ENCODE measurements at places on chromosomes 12 and 14.

- no peak for DNase-seq
Measured at GRCh38 chr12:22535478-22535877, 8.9 kb downstream of the C2CD5 start.

- DNase-seq = no peak
Measured at GRCh38 chr14:30995689-30996088, 29.8 kb upstream of the AP4S1 start.

DNA sequence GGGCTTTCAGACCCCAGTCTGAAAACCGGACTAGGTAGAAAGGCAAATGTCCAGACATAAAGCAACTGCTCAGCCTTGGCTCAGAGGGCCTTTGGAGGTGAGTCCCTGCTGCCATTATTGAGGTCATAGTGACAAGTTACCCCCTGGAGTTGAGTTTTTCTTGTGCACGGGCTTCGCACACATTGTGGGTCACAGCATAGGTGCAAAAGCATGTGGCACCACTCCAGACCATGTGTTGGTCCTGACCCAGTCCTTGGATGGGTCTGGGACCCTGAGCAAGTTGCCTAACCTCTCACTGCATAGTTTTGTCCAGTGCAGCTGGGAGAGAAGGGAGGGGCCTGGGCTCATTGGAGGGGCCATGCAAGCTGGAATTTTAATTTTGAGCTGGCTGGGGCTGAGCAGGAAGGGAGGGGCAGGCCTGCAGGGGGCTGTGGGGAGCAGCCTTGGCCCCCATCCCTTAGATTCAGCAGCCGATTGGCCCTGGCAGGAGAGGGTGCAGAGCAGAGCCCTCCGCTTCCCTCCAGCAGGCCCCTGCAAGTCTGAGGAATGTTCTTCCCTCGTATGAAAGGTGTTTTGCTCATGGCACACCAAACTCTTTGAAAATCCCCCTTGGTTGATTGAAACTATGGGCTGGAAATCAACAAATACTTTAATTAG is 4.2 kb upstream of the KRT5 start:
- no peak for DNase-seq

GRCh38 chr12:23139026-23139425 is 514.1 kb downstream of the ETNK1 start:
- DNase-seq = no peak

- DNase-seq = no peak
Measured at GRCh38 chr12:121300083-121300819, 3.7 kb upstream of the CAMKK2 start.

DNA sequence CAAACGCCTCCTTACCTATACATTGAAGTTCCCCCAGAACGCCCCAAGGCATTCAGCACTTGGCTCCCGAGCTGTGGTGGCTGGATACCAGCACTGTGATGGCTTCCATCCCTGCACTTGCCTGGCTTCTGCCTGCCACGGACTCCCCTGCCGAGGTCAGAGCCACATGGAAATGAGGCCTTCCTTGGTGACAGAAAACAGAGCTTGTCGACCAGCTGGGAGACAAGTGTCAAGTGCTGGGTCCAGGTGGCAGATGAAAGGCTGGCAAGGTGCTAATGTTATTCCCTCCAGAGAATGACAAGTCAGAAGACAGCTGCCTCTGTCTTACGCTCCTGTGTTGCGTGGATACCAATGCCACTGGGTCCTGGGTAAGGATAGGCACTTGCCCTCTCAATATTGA is 26.2 kb upstream of the GNG2 start:
- no peak for DNase-seq

DNA sequence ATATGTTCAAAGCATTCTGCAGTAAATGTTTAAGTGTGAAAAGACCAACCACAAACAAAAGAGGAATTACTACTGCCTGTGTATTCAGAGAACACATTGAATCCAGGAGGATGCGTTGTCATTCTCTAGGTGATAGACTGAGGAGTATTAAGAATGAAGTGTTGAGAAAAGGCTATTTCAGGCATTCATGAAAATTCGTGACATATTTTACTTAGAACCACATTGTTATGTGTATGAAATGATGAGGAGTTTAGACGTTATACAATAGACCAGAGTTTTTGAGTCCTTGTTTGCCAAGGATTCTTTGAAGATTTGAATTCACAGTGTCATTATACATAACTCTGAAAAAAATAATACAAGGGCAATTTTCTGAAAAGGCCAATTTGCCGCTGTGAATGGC is 251.8 kb downstream of the CCDC91 start:
- no peak for DNase-seq

DNA sequence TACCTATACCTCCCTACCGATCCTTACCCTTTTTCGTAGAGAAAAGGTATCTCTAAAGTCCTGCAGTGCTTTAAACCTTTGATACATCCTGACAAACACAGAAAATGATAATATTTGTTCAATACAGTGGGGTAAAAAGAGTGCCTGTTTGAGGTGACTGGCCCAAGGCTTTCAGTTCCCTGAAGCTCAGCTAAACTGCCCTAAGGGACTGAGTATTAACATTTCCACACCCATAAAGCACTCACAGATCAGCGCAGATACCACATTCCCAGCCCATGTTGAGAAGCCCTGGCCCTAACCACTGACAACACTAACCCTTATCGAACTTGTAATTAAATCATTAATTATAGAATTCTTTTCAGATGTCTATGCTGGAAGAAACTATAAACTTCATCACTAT is 108.7 kb downstream of the DIP2B start:
- DNase-seq = no peak

GRCh38 chr12:15858353-15858752 is 23.8 kb upstream of the STRAP start:
- no peak for DNase-seq

- DNase-seq = no peak
Measured at GRCh38 chr14:100644383-100644782, 57.2 kb upstream of the BEGAIN start.

DNA sequence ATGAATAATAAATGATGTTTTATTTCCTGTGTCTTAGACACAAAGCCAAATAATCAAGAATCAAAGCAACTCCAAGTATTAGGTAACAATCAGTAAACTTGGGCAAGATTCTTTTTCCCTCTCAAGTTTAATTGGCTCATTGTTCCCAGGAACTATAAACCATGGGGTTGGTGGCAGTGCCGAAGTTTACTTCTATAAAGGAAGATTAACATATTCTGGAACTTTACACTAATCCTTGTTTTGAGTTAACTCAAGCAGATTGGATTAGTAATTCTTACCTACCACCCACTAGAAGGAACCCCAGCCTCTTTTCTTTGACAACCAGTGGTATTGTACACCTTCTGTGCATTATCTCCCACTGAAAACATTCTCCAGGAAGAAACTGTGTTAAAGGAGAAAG is 197.1 kb downstream of the EXOC5 start:
- DNase-seq = no peak

DNA sequence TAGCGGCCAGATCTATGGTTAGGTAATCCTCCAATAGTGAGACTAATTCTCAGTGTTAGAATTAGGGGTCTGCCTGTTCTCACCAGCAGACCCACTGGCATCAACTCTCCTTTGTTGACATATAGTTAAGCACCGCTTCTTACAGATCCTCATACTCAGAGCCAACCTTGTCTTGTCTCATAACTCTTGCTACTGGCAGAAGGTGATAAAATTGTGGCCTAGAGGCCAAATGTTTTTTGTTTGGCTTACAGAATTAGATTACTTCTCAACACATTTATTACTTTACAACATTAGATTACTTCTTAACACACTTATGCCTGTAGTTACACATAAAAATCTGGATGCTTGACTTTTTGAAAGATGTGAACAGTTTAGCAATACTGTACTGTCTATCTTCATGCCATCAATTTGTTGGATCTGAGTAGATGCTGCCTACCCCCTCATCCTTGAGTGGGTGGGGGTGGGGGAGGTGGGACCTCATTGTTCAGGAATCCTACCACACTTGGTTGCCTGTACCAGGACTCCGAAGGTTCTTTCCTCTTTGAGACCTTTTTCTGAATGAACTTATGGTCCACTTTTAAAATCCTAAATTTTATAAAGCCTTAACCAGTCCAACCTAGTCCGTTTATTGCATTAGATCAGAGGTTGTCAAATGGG is 7.0 kb downstream of the MTHFD1 start:
- DNase-seq = no peak

DNA sequence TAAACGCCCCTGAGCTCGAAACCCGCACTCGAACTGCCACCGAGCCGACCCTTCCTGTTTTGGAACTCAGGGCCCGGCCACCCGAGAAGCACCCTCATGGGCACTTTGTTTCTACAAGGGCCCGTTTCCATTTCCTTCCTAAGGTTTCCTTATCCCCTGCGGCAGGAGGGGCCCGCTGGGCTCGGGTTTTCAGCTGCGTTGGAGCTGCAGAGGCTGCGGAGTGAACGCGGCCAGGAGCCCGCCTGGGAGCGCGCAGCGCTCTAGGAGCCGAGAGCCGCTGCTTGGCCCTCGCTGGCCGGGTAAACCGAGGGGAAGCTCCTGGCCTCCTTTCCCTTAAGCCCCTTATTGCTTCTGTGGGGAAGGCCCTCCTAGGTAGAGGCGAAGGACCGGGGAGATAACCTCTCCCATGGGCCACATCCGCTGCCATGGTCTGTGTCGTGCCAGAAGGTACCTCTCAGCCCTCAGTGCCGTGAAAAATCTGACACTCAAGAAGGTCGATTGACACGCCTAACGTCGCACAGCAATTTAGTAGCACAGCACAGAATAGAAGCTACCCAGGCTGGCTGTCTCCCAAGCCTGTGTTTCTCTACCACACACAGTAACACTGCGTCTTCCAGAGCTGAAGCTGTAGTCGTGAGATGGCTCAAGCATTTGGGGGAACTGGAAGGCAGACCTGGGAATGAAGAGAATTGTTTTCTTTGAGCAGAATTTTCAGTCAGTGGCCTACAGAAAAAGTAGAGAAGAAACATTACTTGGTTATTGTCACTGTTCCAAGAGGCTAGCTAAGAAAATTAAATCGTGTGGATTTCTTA is 12.9 kb upstream of the CALM1 start:
- peak; percentile 84 for DNase-seq

- no peak for DNase-seq
Measured at GRCh38 chr14:92646952-92647796, 101.3 kb downstream of the LGMN start.

GRCh38 chr14:55138091-55138490 is 9.0 kb downstream of the LGALS3 start:
- DNase-seq = peak; percentile 22

GRCh38 chr12:82855872-82856271 is 169.2 kb downstream of the TMTC2 start:
- DNase-seq = no peak
